Forelimb muscle (tissue), 1 donor: ENCODE measurements at places on chromosomes 12 and 14.

- DNase-seq, result no peak
These were observed 185.6 kb downstream of the TMEM121 start for GRCh38 chr14:105711841-105712460.

DNA sequence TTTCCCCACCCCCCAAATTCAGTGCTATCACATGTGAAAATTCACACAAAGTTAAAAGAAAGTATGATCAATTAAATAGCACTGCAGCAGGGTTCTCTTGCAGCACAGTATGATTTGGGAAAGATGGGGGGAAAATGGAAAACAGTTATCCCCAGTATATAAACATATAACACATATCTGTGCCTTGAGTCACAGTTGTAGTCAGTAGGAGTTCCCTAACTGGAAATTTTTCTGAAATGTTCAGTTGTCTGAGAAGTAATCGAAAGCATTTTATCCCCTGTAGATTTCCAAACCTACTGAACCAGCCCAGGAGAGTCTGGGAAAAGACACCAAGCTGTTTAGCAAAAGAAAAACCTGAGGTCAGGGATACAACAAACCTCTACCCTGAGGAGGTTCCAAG is 47.0 kb downstream of the C12orf50 start:
- DNase-seq, result no peak

- DNase-seq, result no peak
These were observed 81.5 kb downstream of the SLC38A4 start for GRCh38 chr12:46744283-46744682.

DNA sequence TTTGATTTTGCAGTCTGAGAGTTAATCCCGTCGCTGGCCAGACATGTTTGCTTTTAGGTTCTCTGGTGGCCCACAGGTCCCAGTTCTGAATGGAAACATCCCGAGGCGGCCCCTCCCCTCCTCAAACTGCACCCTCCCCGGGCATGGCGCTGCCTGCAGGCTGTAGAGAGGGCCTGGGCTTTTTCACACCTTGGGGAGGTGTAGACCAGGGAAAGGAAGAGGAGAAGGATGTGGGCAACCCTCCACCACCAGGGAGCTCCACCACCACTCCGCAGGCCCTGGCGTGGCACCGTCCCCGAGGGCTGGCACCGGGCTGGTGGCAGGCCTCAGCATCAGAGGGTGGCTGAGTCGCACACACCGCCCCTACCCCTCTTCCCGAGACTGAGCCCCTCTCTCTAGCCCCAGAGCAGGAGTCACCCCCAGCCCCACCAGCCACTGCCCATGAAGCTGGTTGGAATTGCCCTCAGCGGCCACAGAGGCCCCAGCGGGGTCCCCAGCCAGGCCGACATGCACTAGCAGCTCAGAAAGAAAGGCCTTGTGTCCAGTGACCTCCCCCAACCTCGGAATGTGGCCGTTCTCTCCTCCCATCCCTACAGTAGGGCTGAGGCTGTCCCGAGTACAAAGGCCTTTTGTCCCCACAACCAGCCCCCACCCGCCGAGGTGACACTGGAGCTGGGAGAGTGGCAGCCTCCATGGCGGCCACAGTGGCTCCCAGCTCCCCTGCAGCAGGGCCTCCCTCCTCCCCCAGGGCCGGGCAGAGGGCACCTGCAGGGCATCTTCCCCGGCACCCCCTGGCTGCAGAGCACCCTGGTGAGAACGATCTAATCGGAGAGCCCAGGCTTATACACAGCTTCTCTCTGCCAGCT is 23.5 kb upstream of the INF2 start:
- no peak for DNase-seq

GRCh38 chr12:116301621-116302020 is 24.1 kb upstream of the MED13L start:
- DNase-seq, result no peak

DNA sequence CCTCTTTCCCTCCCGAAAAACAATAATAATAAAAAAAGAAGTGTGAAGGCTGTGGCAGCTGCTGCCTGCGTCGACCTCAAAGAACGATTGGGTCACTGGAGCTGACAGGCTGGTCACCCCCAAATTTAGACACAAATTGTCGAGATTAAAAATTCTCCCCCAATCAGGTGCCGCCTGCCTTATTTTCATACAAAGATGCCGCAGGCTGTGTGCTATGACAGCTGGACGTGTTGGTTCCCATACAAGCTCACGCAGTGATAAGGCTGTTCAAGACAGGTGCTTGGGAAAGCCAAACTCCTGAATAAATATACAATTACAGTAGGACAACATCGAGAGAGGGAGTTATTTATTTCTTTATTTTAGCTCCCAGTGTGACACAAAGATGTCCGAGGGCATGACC is 1041.8 kb downstream of the VRK1 start:
- no peak for DNase-seq

- no peak for DNase-seq
These were observed 227.7 kb upstream of the NPAS3 start for GRCh38 chr14:32710731-32711680.

DNA sequence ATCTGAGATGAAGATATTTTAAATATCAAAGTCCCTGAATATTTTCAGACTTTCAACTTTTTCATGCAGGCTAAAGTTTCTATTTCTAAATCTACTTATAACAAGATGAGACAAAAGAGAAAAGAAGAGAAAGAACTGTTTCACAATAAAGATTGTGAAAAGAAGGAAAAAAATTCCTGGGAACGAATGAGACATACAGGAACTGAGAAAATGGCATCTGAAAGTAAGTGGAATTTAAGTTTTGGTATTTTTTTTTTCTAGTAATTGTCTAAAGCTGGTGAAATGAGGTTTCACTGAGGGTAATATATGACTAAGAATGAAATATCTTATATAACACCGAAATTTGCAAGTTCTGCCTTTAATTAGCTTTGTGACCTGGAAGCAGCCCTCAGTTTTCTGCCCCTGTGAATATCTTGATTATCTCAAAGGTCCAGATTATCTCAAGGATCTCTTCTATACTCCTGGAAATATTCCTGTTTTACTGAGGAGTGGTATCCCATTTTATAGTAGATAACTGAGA is 55.7 kb upstream of the PRPF39 start:
- no peak for DNase-seq

- DNase-seq, result no peak
These were observed 82.5 kb downstream of the SH2B3 start for GRCh38 chr12:111488271-111488670.

GRCh38 chr14:54343272-54344121 is 53.3 kb upstream of the CDKN3 start:
- DNase-seq, result no peak
